Uterus (tissue), 4 donors: ENCODE measurements at places on chromosomes 16 and 17.

- H3K36me3 ChIP-seq = no peaks in the 10 kb centered on the region
- no peaks in the 10 kb centered on the region for H3K4me1 ChIP-seq
- H3K4me3 ChIP-seq = no peak overlapping the region
- no peak for DNase-seq
- no peaks in the 10 kb centered on the region for H3K27me3 ChIP-seq
- H3K27ac ChIP-seq = no peak overlapping the region
Measured at GRCh38 chr17:57455063-57455914, 199.0 kb downstream of the MSI2 start.

GRCh38 chr17:30234964-30235363 is 533 bp downstream of the SLC6A4 start:
- H3K27me3 ChIP-seq = peaks cover 4% of the 10 kb centered on the region
- no peaks in the 10 kb centered on the region for H3K36me3 ChIP-seq
- H3K27ac ChIP-seq = no peak overlapping the region
- peak overlapping the region; percentile 31 for H3K4me3 ChIP-seq
- H3K4me1 ChIP-seq = peaks cover 13% of the 10 kb centered on the region

DNA sequence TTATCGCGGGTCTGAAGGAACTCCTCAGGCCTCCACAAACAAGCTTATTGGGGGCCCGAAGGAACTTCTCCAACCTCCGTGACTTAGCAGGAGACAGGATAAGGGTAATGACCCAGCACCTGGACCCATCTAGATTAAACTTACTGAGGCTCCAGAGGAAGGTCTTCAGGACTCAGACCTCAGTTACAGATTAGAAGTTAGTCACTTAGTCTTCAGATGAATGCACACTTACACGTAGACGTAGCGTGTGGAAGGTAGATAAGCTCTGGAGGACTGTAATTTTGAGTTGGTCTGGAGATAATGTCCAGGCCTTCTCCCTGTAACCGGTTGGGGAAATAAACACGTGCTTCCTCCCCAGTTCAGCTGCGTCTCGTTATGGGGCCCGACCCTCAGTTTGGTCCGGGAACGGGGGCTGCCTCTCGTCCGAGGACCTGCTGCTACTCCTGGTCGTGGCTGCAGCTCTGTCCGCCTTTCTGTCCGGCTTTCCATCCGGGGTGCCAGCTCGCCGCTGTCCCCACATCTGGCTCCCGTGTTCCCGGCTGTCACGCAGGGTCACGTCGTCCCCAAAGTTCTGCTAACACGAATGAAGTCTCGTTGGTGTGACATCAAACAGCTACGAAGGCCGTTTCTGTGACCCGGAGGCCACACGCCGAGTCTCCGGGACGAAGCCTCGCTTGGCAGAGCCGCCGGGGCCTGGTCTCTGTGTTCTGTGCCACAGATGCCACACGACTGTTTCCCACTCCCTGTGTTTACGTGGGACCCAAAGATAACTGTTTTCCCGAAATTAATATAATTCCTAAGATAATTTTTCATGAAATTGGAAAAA is 11.8 kb upstream of the SECTM1 start:
- no peaks in the 10 kb centered on the region for H3K4me1 ChIP-seq
- H3K4me3 ChIP-seq = no peak overlapping the region
- H3K27ac ChIP-seq = no peak overlapping the region
- H3K36me3 ChIP-seq = no peaks in the 10 kb centered on the region

GRCh38 chr16:75114946-75115825 is 1.4 kb downstream of the LDHD start:
- peak; percentile 19 for DNase-seq
- no peaks in the 10 kb centered on the region for H3K36me3 ChIP-seq
- no peaks in the 10 kb centered on the region for H3K27me3 ChIP-seq
- H3K27ac ChIP-seq = no peak overlapping the region
